ENCODE measurements at places on chromosomes 7 and 10. TPM values are rescaled to one million over a fixed set of nuclear protein-coding genes. Genes with fewer than 3 reads are reported as not detected.
A peak's percentile ranks its signal among the peaks of the same experiment; 100 is the strongest.

DNA sequence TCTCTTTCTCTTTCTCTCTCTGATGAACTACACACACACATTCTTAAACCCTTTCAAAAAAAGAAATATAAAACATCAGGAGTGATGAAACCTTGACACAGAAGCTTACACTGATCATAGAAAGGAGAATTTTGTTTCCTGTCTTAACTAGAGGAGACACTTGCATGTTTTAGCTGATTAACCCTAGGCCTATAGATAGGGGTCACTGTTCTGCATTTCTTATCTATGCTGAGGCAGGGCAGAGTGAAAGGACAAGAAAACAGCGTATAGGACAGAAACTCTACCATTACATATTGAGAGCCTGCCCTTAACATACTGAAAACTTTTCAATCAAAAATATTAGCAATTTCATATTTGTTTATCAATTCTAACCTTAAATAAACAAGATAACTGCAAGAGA is 680.6 kb upstream of the MBL2 start:
- no peak for DNase-seq
- no peaks in the 10 kb centered on the region for H3K36me3 ChIP-seq
- H3K27ac ChIP-seq, result no peak overlapping the region

- no peak for DNase-seq
- no peak overlapping the region for H3K4me3 ChIP-seq
- peaks cover 19% of the 10 kb centered on the region for H3K36me3 ChIP-seq
- no peaks in the 10 kb centered on the region for H3K27me3 ChIP-seq
- H3K4me1 ChIP-seq, result no peaks in the 10 kb centered on the region
- no peak overlapping the region for H3K27ac ChIP-seq
Observed at GRCh38 chr10:104020020-104020419, 53.1 kb downstream of the SLK start.

DNA sequence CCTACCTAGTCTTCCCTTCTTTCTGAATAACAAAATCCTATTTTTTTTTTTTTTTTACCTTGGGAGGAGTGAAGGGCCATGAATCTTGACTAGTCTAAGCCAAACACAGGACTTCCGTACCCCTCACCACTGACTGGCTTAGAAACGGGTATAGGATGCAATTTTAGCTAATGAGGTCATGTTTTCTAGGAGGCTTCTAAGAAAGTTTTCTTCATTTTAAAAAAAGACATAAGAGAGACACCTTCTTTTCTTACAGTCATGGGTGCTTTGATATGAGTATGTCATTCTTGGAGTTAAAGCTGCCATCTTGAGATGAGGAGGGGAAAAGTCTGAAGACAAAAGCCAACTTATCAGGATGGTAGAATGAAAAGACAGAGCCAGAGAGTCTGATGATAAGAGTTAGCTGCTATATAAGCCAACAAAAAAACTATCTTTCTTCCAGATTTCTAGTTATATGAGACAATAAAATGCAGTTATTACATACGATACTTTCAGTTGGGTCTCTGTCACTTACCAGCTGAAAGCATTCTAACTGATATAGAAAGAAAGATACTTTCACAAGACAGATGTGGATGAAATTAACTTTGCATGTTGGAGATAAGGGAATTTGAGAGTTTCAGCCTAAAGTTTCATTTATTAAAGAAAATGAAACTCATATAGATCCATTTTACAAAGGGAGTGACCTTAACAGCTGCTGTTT is 34.0 kb downstream of the ZNF438 start:
- H3K36me3 ChIP-seq, result no peaks in the 10 kb centered on the region
- no peak overlapping the region for H3K4me3 ChIP-seq
- no peaks in the 10 kb centered on the region for H3K4me1 ChIP-seq
- no peak for DNase-seq

DNA sequence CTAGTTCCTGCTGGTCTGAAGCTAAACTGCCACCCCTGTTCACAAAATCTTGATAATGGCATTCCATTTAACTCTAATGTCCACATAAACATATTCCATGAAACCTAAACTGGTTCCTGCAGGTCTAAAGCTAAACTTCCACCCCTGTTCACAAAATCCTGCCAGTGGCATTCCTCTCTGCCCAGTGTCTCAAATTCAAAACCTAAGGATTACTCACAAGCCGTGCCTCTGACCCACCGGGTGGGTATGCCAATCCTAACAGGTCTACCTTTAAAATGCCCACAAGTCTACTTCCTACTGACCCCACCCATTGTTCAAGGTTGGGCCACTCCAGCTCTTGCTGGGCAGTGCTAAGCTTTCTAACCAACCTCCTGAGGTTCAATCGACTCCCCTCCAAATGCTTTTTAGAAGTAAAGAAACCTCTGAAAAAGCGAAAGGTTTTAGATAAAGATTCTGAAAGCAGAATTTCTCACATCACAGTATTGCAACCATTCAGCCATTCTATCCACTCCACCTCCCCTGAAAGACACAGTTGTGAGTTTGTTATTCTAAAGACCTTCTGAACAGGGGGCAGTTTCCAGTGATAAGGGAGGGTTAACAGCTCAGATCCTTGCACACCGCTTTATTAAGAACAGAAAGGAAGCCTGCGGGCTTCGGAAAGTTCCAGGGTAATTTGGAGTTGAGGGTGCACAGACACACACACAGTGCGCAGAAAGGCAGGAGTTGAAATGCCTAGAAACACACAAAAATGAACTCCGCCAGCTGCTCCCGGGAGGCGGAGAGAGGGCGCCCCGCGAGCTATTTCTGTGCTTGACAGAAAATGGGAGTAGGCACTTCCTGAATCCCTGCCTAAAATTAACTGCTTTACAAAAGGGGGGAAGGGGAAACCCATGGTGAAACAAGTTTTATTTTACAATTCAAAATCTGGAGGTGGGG is 87.7 kb downstream of the TNS3 start:
- peak; percentile 80 for DNase-seq
- no peaks in the 10 kb centered on the region for H3K27me3 ChIP-seq
- peak overlapping the region; percentile 57 for H3K27ac ChIP-seq
- H3K4me3 ChIP-seq, result no peak overlapping the region
- H3K4me1 ChIP-seq, result peaks cover 26% of the 10 kb centered on the region
- H3K36me3 ChIP-seq, result peaks cover 45% of the 10 kb centered on the region

The OPN1SW gene
- total RNA-seq, result not detected

DNA sequence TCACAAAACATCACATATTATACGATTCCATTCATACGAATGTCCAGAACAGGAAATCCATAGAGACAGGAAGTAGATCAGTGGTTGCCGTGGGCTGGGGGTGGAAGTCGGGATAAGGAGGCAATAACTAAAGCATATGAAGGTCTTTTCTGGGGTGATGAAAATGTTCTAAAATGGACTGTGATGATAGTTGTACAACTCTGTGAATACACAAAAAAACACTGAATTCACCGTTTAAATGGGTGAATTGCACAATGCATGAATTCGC is 3.2 kb upstream of the INSIG1 start:
- H3K27ac ChIP-seq, result no peak overlapping the region
- DNase-seq, result no peak
- H3K4me3 ChIP-seq, result no peak overlapping the region
- no peaks in the 10 kb centered on the region for H3K27me3 ChIP-seq
- H3K4me1 ChIP-seq, result peaks cover 34% of the 10 kb centered on the region
- H3K36me3 ChIP-seq, result no peaks in the 10 kb centered on the region

DNA sequence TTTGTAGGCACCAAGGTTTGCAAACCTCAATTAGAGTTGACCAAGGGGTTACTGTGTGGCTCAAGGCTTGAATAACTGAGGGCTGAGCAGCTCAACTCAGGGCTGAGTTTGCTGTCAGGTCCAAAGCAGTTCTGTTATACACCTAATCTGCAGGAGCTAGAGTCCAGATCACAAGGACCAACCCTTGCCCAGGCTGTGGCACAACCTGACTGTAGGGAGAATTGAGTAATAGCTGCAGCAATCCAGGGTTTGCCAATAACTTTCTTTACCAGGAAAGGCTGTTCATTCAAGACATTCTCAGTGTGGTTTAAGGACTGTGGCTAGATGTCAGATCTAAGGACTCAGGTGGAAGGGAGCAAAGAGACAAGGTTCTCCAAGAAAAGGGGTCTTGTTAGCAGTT is 115.6 kb upstream of the IMMP2L start:
- H3K4me3 ChIP-seq, result no peak overlapping the region
- H3K4me1 ChIP-seq, result no peaks in the 10 kb centered on the region
- no peak for DNase-seq
- H3K27ac ChIP-seq, result no peak overlapping the region
- no peaks in the 10 kb centered on the region for H3K36me3 ChIP-seq

DNA sequence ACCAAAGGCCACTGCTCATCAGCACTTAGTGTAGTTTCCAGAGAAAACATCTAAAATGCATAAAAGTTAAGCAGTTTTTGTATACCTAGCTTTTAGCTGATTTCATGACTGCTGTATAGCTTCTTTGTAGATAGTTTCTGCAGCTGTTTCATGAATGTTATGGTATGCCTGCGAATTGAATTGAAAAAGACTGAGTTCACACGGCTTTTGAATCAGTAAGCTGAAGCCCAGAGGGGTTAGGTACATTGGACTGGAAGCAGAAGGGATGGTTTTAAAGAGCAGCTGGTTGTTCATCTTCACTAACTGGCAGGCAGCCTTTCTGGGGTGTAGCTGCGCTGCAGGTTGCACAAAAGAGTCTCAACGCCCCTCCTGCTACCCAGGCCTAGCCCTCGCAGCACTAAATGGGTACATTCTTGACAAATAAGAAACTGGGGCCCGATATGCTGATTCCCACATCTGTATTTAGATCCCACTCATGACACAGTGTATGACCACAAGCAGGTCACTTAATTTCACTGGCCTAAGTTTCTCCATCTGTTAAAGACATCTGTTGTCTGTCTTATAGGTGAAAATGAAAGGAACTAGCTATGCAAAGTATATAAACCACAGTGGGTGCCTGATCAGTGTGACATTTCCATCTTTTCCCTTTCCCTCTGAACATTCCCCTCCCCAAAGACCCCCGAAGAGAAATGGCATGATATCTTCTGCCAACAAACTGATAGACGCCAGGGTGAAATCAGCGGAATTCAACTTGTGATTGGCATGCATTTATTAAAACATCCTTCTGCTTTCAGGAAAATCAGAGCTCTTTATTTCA is 85.9 kb upstream of the AGBL3 start:
- no peak overlapping the region for H3K4me3 ChIP-seq
- no peak for DNase-seq
- H3K27ac ChIP-seq, result no peak overlapping the region
- no peaks in the 10 kb centered on the region for H3K27me3 ChIP-seq
